ENCODE measurements at places on chromosomes 7 and 10.
A peak's percentile ranks its signal among the peaks of the same experiment; 100 is the strongest.

DNA sequence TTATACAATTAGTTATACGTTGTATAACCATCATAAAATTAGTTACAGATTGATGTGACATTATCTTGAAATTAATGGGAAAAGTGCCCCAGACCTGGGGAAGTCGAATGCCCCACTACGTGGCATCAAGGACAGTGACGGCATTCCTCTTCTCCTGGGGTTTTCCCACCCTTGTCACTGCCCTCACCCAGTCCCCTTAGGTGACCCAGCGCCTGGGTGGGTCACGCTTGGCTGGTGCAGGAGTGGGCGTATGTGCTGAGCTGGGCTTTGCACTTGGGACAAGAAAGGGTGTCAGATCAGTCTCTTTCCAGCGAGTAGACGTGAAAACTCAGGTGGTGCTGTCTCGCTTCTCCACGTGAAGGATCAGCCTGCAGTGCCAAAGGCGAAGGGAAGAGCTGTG lies 7.6 kb downstream of the FOXK1 start:
- no peak for DNase-seq

- no peak for DNase-seq
These were observed 128.6 kb upstream of the MDFIC start for GRCh38 chr7:114793155-114793845.

- DNase-seq: no peak
These were observed 2.0 kb downstream of the ANKRD2 start for GRCh38 chr10:97574374-97575126.

GRCh38 chr7:30080818-30081217 lies 52.6 kb downstream of the PLEKHA8 start:
- DNase-seq: no peak

DNA sequence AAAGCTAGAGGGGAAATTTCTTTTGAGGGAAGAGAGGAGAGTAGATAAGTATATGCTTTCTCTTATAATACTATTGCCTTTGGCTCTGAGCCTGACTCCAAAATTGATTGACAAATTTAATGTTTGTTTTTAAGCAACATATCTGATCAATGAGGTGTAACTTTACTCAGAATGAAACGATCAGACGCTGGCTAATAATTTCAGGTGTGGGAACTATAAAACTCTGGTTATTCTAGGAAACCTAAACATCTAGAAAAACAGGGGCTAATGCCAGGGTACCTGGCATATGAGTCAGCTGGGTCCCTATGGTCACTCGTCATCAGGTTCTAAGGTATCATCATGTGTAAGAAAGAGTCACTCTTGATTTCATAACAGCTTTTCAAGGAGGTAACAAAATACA lies 139.7 kb downstream of the ATE1 start:
- DNase-seq: no peak

GRCh38 chr10:70887804-70888800 lies at the start of gene PCBD1:
Gene PCBD1, minus strand, starts transcription at chr10:70888565. Its CDS starts 32 bp downstream, at chr10:70888533.
- peak; percentile 48 for DNase-seq

- no peak for DNase-seq
These were observed 2.0 kb downstream of the PRSS37 start for GRCh38 chr7:141839256-141839655.

GRCh38 chr7:152383341-152384234 lies 52.2 kb downstream of the KMT2C start:
- DNase-seq: no peak

GRCh38 chr7:69374044-69374425 lies 224.2 kb upstream of the AUTS2 start:
- no peak for DNase-seq

DNA sequence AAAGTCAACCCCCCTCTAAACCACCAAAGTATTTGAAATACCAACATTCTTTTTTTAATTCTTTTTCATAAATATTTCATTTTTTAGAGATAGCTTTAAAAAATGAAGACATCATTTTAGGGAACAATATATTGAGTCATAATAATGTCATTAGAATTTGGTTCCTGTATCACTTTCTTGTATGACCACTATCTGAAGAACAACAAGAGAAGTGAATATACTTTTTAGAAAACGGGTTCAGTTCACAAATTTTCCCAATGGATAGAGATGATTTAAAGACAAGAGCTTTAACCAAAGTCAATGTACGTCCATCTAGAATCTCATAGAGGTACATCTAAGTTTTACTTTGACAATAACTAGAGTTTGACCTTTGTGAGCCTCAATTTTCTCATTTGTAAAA lies 48.2 kb downstream of the CUBN start:
- no peak for DNase-seq

- DNase-seq: no peak
These were observed 23.3 kb downstream of the TMEM106B start for GRCh38 chr7:12234334-12234865.

DNA sequence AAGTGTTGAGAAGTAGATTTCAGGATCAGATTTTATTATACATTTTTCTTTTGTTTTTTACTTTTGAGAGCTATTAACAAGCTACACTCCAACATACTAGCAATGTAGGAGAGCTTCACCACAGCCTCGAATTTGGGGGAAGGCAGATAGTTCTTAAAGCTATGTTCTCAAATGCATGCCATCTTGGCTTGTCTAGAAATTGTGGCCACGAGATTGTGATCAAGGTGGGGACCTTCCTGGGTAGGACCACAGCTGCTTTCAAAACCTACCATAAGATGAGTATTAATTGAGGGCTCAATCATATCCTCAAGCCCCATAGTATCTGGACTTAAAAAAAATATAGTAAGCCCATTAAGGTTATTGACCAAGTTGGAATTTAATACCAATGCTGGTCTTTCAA lies 27.9 kb upstream of the JAZF1 start:
- DNase-seq: no peak
